ENCODE measurements at places on chromosomes 16 and 17. TPM values are rescaled to one million over a fixed set of nuclear protein-coding genes. Genes with fewer than 3 reads are reported as not detected.

Gene ZFPM1
- total RNA-seq = 0.85 TPM

- H3K4me3 ChIP-seq = no peak overlapping the region
- H3K27me3 ChIP-seq = no peaks in the 10 kb centered on the region
- peaks cover 45% of the 10 kb centered on the region for H3K4me1 ChIP-seq
- no peak for DNase-seq
Measured at GRCh38 chr17:79104898-79105600, 30.4 kb downstream of the ENGASE start.

DNA sequence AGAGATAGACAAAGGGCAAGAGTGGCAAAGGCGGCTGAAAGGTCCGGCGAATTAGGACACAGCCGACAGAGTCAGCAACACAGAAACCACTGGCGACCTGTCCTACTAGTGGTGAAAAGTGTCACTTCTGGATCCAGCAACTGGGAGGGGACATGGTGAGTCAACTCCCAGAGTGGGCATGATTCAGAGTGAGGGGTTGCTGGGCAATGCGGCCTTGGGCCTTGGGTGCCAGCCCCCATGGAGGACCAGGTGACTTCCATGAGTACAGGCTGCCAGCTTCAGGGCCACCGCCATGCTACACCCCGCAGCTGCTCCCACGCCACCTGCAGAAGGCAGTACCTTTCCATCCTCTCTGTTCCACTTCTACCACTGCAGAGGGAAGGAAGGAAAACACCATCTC, 110.6 kb downstream of the ZFHX3 start:
- no peak overlapping the region for H3K27ac ChIP-seq
- H3K27me3 ChIP-seq = no peaks in the 10 kb centered on the region
- H3K4me3 ChIP-seq = no peak overlapping the region
- no peak for DNase-seq
- no peaks in the 10 kb centered on the region for H3K36me3 ChIP-seq
- peaks cover 32% of the 10 kb centered on the region for H3K4me1 ChIP-seq

Gene SULT1A2
- total RNA-seq = not detected

DNA sequence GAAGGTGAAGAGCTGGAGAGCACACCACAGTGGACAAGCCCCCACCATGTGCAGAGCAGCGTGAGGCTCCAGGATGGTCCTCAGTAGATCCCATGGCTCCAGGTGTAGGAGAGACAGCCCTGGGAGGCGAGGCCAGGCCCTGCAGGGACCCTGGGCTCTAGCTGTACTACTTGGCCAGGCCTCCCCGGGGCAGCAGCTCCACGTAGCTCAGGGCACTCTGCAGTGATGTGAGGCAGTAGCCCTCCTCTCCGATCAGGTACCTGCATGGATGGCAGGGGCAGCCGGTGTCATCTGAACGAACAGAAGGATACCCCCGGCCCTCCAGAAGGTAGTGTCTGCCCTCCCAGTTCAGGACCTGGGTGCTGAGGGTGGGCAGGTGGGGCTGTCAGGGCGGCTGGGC, 6.2 kb upstream of the SPATA2L start:
- no peak overlapping the region for H3K27ac ChIP-seq
- H3K4me1 ChIP-seq = no peaks in the 10 kb centered on the region
- no peak overlapping the region for H3K4me3 ChIP-seq
- H3K27me3 ChIP-seq = no peaks in the 10 kb centered on the region
- DNase-seq = no peak

Gene RNF167
- total RNA-seq = 35.7 TPM

DNA sequence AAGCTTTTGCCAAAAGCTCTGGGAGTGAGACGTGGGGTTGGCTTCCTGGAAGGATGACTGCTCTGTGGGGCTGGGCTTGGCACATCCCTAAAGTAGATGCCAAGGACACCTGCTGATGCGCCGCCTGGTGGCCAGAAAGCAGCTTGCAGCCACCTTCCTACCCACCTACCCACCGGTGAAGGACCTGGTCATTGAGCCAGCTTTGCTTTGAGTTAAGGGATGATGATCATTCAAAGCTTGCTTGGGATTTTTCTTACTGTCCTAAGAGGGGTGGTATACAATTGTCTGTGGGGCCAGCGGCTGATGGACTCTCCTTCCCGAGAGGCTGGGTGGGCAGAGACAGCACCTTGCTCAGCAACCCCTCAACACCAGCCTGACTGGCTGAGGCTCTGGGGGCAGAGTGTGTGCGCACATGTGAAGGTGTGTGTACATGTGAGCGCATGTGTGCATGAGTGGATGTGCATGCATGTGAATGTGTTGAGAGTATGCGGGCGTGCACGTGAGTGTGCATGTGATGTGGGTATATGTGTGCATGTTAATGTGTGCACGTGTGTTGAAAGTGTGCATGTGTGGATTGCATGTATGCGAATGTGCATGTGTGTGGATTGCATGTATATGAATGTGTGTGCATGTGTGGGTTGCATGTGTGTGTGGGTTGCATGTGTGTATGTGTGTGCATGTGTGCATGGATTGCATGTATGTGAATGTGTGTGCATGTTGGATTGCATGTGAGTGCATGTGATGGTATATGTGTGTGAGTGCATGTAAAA, 18.6 kb downstream of the C1QTNF1 start:
- no peaks in the 10 kb centered on the region for H3K27me3 ChIP-seq
- H3K27ac ChIP-seq = no peak overlapping the region
- DNase-seq = peak; percentile 77
- peaks cover 17% of the 10 kb centered on the region for H3K4me1 ChIP-seq
- H3K4me3 ChIP-seq = no peak overlapping the region
- H3K36me3 ChIP-seq = peaks cover 3% of the 10 kb centered on the region
